ENCODE measurements at places on chromosomes 6 and 20. TPM values are rescaled to one million over a fixed set of nuclear protein-coding genes. Genes with fewer than 3 reads are reported as not detected.

- no peak for DNase-seq
These were observed 5.6 kb upstream of the GLO1 start for GRCh38 chr6:38708496-38708895.

- no peak for DNase-seq
These were observed 106.6 kb downstream of the RNASET2 start for GRCh38 chr6:166849749-166850183.

GRCh38 chr6:169172456-169172855 is 81.2 kb downstream of the THBS2 start:
- DNase-seq = no peak

GRCh38 chr20:10342152-10342551 is 91.9 kb downstream of the MKKS start:
- DNase-seq = no peak

DNA sequence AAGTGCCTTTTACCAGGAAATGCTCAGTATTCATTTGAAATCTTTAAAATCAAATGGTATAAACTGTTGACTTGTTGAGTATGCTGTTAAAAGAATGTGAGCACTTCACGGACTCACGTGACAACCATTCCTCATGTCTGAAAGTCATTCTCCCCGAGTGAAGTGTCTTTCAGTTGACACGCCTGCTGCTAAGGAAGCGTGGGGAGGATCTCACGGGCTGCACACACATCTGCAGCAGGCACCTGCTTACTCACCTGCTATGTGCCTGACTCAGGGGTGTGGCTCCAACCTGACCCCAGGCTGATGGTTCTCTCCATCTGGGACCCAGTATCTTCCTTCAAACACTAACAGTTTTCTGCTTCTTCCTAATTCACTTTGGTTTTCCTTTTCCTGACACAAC is 32.7 kb downstream of the WDR27 start:
- DNase-seq = peak; percentile 40

DNA sequence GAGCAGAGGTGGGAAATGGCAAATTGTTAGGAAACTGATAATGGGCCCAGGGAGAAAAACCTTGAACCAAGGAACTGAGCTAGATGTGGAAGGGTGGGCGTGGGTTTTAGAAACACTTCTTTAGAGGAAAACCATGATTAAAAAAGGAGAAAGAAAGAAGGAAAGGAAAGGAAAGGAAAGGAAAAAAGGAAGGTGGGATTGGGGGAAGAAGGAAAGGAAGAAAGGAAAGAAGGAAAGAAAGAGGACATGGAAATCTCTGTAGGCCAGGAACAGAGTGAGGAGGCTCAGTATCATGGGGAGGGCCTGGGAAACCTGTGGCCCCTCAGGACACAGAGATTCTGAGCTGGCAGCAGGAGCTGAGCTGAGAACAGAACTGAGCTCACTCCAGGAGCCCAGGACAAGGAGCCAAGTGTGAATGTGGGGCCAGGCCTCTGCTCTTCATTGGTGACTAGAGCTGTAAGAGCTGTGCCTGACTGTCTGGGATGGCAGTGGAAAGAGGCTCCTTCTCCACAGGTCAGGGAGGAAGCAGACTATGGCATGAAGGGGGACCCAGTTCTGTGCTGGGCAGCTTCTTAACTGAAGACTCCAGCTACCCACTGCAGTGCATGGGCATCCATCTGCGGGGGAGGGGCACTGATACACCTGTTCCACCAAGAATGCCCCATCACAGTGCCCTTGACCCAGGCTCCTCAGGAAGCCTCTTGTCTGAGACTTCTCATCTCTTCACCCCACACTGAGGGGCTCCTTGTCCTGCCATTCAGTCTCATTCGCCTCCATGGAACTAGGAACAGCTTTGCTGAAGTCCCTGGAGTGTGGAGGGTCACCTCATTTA is 116.1 kb upstream of the BACH2 start:
- no peak for DNase-seq

DNA sequence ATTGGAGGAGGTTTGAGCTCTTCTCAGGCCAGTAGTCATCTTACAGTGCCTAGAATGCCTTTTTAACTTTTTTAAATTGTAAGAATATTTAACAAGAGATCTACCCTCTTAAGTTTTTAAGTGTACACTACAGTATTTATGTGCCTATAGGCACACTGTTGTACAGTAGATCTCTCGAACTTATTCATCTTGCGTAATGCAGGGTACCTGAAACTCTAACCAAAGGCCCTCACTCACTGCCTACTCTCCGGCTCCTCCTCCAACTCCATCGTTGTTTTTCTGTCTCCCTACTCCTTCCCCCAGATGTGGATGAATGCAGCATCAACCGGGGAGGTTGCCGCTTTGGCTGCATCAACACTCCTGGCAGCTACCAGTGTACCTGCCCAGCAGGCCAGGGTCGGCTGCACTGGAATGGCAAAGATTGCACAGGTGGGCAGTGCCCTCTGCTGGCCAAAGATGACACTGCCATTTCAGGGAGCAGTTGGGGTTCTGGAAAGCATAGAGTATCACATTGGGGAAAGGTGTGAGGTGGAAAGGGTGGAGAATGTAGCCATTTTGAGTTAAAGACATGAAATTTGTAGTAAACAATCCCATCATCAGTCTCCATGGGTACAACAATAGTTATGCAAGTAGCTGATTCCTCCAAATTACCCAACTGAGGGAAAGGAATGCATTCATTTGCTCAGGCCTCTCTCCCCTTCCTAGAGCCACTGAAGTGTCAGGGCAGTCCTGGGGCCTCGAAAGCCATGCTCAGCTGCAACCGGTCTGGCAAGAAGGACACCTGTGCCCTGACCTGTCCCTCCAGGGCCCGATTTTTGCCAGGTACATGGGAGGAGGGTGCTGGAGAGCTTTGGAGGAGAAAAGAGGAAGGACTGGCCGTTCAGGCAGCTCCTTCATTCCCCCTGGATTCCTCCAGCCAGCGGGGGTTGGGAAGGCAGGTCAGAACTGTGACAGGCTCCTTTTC is 18.4 kb upstream of the ZNF76 start:
- DNase-seq = peak; percentile 82

GRCh38 chr6:3878048-3878666 is 29.0 kb downstream of the FAM50B start:
- no peak for DNase-seq

- no peak for DNase-seq
These were observed 19.1 kb downstream of the IPCEF1 start for GRCh38 chr6:154337406-154338005.

Gene MROH8
- total RNA-seq = 3.9 TPM
